ENCODE measurements at places on chromosomes 2 and 18. TPM values are rescaled to one million over a fixed set of nuclear protein-coding genes. Genes with fewer than 3 reads are reported as not detected.
A peak's percentile ranks its signal among the peaks of the same experiment; 100 is the strongest.

- no peaks in the 10 kb centered on the region for H3K27me3 ChIP-seq
- H3K36me3 ChIP-seq, result no peaks in the 10 kb centered on the region
- H3K4me3 ChIP-seq, result no peak overlapping the region
- DNase-seq, result no peak
These were observed 87.0 kb downstream of the ST6GAL2 start for GRCh38 chr2:106798826-106799552.

- no peak for DNase-seq
- H3K27me3 ChIP-seq, result peaks cover 31% of the 10 kb centered on the region
- H3K36me3 ChIP-seq, result no peaks in the 10 kb centered on the region
- no peaks in the 10 kb centered on the region for H3K4me1 ChIP-seq
- peak overlapping the region; percentile 91 for H3K27ac ChIP-seq
- peak overlapping the region; percentile 90 for H3K4me3 ChIP-seq
These were observed 47.1 kb upstream of the CCDC150 start for GRCh38 chr2:196592331-196592910.

DNA sequence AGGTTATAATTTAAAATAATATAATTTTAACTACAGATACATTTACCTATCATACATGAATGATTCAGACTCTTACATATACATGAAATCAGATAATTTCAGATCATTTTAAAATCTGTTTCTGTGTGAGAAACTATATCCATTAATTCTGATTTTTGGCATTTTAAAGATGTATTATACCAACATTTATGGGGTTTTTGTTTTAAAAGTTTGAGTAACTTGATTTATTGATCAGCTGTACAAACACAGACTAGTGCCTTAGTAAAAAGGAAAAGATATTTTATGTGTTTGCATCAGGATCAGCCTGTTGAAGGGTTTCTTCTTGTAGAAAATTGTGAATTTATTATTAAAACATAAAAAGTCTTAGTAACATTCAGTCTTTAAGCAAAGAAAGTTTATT, 59.9 kb downstream of the KIAA1328 start:
- no peak overlapping the region for H3K27ac ChIP-seq
- no peak overlapping the region for H3K4me3 ChIP-seq
- H3K27me3 ChIP-seq, result no peaks in the 10 kb centered on the region
- DNase-seq, result no peak

The HOXD9 gene
- 2.9 TPM for total RNA-seq

The GMCL1 gene
- total RNA-seq, result 22.5 TPM

The SP140 gene
- total RNA-seq, result 0.08 TPM

All from hepatocyte (in vitro differentiated cells).